Aorta (tissue), 5 donors: ENCODE measurements at places on chromosomes 4 and X. TPM values are rescaled to one million over a fixed set of nuclear protein-coding genes. Genes with fewer than 3 reads are reported as not detected.

Gene TGIF2LX
- not detected for total RNA-seq

Gene IL13RA2
- 7.3 TPM for total RNA-seq

DNA sequence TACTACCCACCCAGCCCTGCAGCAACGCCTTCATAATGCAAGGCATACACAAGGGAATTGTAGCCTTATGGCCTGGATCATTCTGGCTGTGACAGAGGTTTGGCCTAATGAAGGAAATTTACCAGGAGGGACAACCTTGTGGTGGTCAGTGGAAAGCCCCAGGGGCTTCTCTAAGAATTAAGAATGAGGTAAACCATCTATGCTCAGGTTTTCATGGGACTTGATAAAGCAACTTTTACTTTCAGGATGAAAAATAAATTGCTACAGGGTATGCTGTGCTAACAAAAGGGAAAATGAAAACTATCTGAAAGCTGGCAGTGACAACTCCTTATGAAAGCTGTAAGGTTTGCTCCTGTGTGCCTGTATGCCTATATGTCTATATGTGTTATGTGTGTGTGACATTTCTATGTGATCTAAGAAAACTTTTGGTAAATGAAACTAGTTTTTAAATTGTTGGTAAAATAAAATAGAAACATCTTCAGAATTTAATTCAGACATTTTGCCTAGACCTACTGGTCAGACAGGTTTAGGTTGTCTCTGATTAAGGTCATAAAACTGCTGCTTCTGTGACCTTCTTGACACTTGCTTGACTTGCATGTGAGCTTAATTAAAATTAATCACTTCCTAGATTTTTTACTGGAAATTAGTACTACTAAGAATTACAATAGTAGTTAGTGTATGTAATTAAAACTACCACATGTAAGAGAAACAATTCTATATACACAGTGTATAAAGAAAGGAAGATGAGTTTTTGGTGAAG, 19.9 kb upstream of the TXK start:
- H3K36me3 ChIP-seq = peaks cover 4% of the 10 kb centered on the region
- H3K27ac ChIP-seq = no peak overlapping the region
- no peaks in the 10 kb centered on the region for H3K4me1 ChIP-seq
- no peaks in the 10 kb centered on the region for H3K27me3 ChIP-seq
- H3K4me3 ChIP-seq = no peak overlapping the region
- no peak for DNase-seq

GRCh38 chr4:53321151-53321983, 44.5 kb downstream of the SCFD2 start:
- H3K27ac ChIP-seq = peak overlapping the region; percentile 49
- no peaks in the 10 kb centered on the region for H3K27me3 ChIP-seq
- H3K4me3 ChIP-seq = no peak overlapping the region
- no peaks in the 10 kb centered on the region for H3K36me3 ChIP-seq
- H3K4me1 ChIP-seq = peaks cover 4% of the 10 kb centered on the region

Gene SLC9B1
- total RNA-seq = 1.6 TPM

DNA sequence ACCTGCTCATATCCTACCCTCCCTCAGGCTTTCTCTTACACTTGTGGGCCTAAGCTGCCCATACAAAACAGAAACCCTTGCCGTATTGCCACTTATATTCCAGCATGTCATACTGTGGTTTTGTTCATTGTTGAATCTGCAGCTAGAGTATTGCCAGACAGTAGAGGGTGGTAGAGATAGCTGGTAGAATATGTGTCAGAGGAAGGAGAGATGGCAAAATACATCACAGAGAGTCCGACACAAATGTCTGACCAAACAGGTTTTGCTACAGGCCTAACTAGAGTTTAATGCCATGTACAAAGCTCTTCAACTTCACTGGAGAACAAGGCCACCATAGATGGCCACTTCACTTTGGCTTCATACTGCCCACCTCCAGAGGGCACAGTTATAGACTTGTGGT, 160.1 kb downstream of the EFHC2 start:
- no peaks in the 10 kb centered on the region for H3K27me3 ChIP-seq
- no peaks in the 10 kb centered on the region for H3K4me1 ChIP-seq
- no peak overlapping the region for H3K4me3 ChIP-seq
- H3K36me3 ChIP-seq = no peaks in the 10 kb centered on the region

DNA sequence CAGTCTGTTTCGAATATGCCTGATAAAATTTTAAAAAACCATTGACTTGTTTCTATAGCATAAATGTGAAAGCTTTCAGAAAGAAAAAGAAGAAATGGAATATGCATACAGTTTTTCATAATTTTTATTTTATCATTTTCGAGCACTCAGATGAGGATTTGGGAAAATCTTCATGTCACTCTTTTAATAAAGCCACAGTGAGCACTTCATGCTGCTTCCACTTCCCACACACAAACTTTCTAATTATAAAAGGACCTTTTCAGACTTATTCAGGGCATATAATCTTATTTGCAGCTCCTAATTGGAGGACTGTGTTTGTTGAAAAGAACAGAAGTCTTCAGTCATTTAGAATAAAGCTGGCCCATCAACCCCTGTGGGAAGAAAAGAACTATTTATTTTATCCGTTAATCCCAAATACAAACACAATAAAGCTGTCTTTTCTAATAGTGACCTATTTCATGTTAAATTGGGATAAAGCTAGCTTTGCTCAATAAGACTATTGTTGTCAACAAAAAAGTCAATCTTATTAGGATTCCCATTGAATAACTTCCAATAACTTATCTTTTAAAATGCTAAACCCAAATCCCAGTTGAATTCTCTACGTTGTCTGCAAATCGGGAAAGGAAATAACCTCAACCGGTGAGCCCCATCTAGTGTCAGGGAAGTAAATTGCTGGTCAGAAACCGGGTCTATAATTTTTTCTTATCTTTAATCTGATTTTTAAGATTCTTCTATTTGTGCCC, 211.5 kb downstream of the PDGFRA start:
- H3K36me3 ChIP-seq = no peaks in the 10 kb centered on the region
- H3K27ac ChIP-seq = no peak overlapping the region
- no peak for DNase-seq
- no peak overlapping the region for H3K4me3 ChIP-seq
- no peaks in the 10 kb centered on the region for H3K27me3 ChIP-seq

Gene BMPR1B
- 14.6 TPM for total RNA-seq

Gene LRRC66
- 1.1 TPM for total RNA-seq
